Endothelial cell (in vitro differentiated cells): ENCODE measurements at places on chromosomes 7 and 10.

DNA sequence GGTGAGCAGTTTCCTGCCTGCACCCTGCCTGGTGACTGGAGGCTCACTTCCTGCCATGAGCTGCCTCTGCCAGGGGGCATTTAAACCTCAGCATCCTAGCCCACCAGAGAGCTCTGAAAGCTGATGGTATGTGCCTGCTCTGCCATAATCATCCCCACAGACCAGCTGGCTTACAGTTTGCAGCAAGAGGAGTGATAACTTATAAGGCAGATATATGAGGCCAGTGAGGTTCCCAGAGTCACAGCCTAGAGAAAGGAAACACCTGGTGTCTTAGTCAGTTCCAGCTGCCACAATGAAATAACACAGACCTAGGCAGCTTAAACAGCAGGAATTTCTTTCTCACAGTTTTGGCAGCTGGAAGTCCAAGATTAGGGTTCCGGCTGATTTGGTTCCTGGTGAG is 232.0 kb downstream of the PAXIP1 start:
- DNase-seq: no peak

GRCh38 chr10:33521062-33521461 is 186.6 kb upstream of the NRP1 start:
- DNase-seq: no peak

DNA sequence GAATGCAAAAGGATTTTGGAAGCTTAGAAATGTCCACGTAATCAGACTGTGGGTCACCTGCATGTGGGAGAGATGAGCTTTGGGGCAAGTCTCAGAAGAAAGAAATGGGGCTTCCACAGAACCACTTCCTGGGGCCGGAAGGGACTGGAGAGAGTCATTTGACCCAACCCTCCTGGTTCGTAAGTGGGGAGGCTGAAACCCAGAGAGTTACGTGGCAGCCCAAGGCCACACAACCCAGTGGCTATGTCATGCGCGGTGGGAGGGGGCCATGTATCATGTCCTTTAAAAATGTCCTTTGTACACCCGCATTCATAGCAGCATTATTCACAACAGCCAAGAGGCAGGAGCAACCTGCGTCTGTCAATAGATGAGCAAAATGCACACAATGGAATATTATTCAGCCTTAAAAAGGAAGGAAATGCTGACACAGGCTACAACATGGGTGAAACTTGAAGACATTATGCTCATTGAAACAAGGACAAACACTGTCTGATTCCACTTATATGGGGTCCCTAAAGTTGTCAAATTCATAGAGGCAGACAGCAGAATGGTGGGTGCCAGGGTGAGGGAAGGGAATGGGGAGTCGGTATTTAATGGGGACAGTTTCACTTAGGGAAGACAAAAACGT is 15.1 kb downstream of the CAMK2B start:
- DNase-seq: no peak

DNA sequence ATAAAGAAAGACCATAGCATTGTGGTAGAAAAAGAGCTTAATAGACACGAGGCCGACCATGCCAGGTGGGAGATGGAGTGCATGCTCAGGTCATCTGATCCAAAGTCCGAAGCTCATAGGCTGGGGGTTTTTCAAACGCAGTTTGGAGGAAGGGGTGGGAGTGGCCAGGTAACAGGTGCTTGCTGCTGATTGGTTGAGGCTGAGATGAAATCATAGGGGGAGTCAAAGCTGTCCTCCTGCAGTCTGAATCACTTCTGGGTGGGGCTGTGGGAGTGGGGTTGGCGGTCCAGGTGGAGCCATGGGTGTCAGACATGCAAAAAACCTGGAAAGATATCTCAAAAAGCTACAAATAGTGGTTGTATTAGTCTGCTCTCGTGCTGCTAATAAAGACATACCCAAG is 2.8 kb upstream of the ERCC6 start:
- no peak for DNase-seq

- DNase-seq: no peak
Measured at GRCh38 chr7:19296617-19297016, 151.4 kb upstream of the FERD3L start.

- no peak for DNase-seq
Measured at GRCh38 chr10:26765549-26765948, 68.0 kb downstream of the PDSS1 start.

GRCh38 chr7:152608656-152609055 is 67.3 kb downstream of the XRCC2 start:
- DNase-seq: no peak

GRCh38 chr7:46201961-46202360 is 280.9 kb upstream of the IGFBP3 start:
- no peak for DNase-seq

DNA sequence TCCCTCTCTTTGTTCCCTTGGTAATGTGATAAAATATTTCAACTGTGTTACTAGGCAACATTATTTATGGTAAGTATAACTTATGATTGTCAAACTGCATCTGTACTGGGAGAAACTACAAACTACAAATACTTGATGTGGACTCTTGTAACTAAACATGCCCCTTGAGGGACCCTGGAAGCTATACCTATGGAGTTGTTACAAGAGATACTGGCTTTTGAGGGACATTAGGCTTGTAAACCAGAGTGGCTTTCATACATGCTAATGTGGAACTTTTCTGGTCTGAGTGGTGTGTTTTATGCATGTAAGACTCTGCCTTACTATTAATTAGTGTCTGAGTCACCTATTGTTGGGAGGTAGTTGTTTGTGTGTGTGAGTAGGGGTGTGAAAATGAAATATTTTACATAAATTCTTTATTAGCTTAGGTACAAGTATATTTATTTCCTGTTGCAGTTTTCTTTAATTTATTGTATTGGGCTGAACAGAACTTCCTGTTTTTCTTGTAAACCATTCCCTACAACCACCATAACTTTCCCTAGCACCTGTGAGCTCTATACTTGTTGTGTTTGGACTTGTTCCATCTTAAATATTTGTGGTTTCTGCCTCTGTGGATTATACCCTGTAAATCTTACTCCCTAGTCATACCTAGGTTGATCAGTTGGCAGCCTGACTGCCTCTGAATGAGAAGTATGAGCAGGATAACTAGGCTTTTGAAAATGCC is 49.8 kb downstream of the STK31 start:
- no peak for DNase-seq

DNA sequence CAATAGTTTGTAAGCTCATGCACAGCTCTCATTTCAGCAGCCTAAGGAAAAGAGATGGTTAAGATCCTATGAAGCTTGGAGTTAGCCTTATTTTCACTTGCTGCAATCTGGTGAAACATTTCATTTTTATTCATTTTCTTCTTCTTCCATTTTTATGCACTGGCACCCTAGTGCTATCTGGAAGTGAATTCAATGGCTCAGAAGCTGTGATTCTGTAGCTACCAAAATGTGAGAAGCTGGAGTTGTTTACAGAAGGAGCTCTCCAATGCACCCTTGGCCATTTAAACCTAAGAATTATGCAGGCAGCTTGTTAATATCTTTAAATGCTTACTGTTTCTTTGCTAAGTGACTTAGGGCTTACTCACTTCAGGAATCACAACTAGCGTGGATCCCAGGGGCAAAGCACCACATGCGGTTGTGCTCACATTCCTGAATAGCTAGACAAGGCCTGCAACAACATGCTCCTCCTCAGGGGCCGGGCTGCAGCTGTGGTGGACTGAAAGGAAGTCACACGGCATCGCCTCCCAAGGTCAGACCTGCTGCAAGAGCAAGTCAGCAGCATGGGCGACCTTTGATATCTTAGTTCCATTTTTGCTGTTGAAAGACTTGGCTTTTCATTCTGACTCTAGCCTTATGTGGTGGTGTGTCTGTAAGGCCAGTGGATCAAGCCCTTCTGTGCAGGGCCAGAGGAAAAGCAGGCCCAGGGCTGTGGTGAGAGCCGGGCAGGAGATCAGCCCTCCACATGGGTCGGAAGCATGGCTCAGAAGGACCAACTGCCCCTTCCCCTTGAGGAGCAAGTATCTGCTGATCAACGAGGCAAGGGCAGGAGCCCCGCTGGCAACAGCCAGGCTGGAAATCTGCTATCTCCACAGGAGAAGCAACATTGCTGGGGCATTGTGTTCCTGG is 91.9 kb upstream of the MBL2 start:
- no peak for DNase-seq

DNA sequence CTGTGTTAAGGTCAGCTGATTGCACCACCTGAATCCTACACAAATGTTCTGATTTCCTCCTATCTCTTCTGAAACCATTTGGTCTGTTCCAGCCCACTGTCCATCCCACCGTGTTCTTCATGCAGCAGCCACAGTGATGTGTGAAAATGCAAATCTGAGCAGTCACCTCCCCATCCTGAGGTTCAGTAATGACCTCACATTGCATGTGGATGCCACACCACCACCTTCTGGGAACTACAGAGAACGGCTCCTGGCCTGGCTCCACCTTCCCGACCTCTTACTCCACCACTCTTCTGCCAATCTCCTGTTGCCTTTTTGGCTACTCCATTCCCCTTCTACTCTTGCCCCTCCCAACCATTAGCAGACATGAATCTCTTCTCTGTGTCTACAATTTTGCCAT is 244.4 kb downstream of the TNS3 start:
- DNase-seq: no peak

DNA sequence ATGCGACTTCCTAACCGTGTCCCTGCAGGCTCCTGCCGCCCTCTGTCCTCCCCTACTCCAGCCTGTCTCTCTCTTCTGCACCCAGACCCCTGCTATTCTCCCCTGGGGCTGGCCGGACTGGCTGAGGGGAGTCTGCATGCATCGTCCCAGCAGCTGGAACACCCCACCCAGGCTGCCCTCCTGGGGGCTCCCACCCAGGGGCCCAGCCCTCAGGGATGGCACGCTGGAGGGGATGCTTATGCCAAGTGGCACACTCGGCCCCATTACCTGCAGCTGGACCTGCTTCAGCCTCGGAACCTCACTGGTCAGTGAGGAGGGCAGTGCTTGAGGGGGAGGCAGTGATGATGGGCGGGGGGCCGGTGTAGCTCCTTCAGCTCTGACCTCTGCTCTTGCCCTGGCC is 21.7 kb upstream of the ZNF467 start:
- no peak for DNase-seq

- no peak for DNase-seq
Measured at GRCh38 chr10:35340975-35341374, 4.7 kb downstream of the CCNY start.

- no peak for DNase-seq
Measured at GRCh38 chr10:71878327-71879034, 27.4 kb upstream of the PSAP start.

- no peak for DNase-seq
Measured at GRCh38 chr10:32371101-32371500, 24.1 kb upstream of the EPC1 start.
